NCI-H2081 (cell line): ENCODE measurements at places on chromosomes 12 and 14.
A peak's percentile ranks its signal among the peaks of the same experiment; 100 is the strongest.

DNA sequence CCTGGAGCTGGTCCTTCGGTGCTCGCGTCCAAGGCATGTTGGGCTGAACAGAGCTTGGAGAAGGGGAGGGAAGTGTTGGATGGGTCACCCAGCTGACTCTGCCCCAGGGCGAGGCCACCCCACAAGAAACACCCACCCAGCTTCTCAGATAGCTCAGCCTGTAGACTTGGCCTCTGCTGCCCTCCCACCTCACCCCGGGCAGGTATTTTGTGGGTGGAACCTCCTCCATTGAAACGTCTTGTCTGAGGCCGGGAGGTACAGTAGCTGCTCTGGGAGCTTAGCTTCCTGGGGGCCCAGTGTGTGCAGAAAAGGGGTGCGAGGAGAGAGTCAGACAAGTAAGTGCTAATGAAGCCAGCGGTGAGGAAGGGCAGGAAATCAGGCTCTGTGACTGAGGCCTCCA, 54.8 kb upstream of the TSPAN9 start:
- DNase-seq: no peak

- DNase-seq: no peak
These were observed 17.9 kb downstream of the SERPINA1 start for GRCh38 chr14:94370524-94370910.

DNA sequence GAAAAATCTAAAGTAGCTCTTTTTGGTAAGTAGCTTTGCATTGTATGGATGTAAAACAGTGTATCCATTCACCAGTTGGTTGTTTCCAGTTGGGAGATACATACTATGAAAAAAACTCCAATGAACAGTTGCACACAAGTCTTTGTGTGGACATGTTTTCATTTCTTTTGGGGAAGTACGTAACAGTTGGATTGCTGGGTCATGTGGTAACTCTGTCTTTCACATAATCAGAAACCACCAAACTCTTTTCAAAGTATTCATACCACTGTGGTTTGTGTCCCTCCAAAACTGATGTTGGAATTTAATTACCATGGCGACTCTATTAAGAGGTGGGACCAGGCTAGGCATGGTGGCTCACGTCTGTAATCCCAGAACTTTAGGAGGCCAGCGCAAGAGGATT, 58.9 kb upstream of the RESF1 start:
- no peak for DNase-seq

DNA sequence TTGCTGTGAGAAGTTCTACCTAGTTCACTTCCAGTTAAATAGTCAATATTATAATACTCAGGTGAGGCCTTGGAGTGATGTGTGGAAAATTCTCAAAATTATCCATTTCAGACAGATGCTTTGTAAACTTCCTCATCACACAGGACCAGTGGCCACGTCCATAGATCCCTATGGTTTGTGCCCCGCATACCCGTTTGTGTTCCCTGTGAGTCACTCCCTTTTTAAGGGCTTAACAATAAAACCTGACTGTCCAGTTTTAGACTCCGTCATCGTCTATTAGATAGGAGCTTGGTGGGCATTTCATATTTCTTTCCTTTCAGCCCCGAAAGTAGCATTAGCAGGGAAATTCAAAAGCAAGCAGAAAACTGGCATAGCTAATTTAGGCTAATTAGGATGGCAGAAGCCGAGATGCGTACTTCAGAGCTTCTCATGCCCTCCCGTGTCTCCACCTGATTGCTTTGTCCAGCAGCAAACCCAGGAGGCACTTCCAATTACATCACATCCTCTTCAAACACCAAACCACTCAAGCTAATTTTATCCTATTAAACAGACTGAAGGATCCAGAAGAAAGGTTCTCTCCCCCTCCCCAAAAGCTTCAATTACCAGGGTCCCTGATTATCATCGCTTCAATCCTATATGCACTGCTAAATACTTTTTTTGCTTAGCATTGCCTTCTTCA, 186.6 kb upstream of the OTX2 start:
- DNase-seq: no peak

DNA sequence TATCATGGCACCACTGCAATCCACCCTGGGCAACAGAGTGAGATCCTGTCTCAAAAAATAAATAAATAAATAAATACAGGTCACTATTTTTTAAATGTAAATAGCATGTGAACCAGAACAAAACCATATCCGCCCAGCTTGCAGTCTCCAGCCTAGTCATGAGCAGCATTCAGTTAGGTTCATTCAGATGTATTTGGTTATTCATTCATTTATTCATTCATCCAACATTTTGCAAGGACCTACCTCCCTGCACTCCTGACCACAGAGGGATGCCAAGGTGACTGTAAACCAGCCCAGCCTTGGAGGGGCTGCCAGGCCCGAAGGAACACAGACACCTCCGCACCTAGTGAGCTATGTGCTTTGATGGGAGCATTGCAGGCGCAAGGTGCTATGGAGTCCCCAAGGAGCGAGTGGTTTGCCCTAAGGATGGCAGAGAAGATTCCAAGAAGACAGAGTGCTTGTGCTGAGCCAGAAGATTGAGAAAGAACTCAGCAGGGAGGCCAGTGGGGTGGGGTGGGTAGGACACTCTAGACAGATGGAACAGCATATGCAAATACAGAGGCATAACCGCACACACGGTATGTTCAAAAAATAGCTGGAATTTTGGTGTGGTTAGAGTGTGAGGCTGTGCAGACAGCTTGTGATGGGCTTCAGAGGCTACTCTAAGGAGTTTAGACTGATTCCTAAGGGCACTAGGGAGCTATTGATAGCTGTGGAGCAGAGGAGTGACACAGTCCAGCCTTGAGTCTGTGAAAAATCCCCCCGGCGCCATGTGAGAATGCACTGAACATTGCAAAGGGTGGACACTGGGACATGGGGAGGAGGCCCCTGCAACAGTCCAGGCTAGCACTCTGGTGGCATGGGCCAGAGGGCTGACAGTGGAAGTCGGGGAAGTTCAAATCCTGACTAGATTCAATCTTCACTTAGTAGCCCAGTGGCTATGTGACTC, 11.7 kb downstream of the DTX1 start:
- no peak for DNase-seq

- no peak for DNase-seq
These were observed 642 bp upstream of the PHC1 start for GRCh38 chr12:8913702-8914032.

GRCh38 chr12:120118321-120119061, 1.9 kb upstream of the RAB35 start:
- no peak for DNase-seq

DNA sequence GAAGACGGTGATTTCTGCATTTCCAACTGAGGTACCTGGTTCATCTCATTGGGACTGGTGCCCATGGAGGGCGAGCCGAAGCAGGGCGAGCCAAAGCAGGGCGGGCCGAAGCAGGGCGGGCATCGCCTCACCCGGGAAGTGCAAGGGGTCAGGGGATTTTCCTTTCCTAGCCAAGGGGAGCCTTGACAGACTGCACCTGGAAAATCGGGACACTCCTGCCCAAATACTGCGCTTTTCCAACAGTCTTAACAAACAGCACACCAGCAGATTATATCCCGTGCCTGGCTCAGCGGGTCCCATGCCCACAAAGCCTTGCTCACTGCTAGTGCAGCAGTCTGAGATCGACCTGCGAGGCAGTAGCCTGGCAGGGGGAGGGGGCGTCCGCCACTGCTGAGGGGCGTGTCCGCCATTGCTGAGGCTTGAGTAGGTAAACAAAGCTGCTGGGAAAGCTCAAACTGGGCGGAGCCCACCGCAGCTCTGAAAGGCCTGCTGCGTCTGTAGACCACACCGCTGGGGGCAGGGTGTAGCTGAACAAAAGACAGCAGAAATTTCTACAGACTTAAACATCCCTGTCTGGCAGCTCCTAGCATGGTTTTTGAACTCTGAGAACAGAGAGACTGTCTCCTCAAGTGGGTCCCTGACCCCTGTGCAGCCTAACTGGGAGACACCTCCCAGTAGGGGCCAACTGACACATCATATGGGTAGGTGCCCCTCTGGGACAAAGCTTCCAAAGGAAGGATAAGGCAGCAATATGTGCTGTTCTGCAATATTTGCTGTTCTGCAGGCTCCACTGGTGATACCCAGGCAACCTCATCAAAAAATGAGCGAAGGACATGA, 77.2 kb downstream of the BAZ1A start:
- DNase-seq: peak; percentile 5

GRCh38 chr12:87428701-87429277, 600.4 kb downstream of the C12orf50 start:
- DNase-seq: no peak

DNA sequence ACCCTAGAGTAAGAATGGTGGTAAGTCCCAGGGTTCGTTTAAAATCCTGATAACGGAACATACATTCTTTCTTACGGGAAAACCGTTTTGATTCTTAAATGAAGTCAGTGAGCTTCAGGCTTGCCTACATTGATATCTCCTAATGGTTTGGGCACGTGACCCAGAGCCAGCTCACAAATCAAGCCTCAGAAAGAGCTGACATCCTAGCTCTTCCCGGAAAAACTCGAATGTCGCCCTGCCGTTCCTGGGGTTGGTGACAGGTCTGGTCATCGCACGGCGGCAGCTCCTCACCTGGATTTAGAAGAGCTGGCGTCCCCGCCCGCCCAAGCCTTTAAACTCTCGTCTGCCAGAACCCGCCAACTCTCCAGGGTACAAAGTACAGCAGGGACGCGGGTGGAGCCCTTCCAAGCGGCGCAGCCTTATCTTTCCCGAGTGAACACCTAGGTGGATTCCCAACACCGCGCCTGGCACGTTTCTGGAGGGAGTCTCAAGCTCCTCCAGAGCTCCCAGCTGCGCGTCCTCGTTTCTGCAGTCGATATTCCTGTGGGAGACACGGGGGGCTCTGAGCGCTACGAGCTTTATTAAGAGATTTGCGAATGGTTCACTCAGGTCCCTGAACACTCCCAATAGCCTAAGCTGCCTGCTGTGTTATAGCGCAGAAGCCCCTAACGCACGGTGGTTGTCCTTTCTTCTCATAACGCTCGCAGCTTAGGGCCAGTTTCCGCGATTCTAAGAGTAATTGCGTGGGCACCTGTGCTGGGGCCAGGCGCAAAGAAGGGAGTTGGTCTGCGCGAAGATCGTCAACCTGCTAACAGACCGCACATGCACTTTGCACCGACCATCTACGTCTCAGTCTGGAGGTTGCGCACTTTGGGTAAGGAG, at the start of gene SSTR1:
Gene SSTR1 (plus strand): TSS at position 169 of the 882 bp plus-strand sequence. CDS start 1,486 bp downstream, outside the sequence.
- DNase-seq: no peak

- no peak for DNase-seq
These were observed 3.1 kb downstream of the MCRS1 start for GRCh38 chr12:49564686-49565405.

DNA sequence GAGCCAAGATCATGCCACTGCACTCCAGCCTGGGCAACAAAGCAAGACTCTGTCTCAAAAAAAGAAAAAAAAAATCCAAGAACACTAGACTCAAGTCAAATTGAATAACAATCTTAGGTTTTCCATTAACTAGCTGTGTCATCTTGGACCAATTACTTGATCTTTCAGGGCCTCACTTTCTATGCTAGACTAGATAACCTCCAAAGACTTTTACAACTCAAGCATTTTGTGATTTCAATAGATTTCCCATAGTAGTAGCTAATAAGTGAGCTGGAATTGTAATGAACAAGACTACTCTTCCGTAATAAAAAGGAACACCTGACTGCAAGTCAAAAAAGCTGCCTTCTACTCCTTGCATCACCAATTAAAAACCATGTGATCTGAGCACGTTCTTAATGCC, 127.0 kb upstream of the SSTR1 start:
- DNase-seq: no peak

DNA sequence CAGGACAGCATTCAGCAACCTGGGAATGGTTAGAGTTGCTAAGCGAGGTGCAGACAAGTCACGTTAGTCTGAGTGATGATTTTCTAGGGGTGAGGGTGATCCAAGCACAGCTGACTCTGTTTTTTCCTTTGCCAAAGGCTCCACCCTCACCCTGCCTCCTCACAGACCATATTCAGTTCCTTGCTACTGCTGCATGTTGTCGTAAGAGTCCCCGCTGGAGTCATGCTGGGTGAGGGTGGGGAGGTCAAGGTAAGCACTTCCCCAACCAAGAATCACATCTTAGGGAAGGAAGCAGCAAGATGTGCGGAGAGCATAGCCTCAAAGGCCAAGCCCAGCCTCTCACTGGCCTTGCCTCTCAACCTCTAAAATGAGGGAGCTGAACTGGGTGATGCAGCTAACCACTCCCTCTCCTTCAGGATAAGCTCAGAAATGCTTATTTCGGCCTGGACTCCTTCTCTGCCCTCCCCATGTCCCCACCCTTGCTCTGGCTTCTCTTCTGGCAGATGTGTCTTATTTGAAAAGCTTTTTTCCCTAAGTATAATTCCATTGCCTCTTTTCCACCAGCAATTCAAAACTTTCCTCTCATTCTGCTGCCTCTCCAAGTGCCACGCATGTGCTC, 66.9 kb upstream of the ACTN1 start:
- DNase-seq: no peak

- no peak for DNase-seq
These were observed 52.2 kb upstream of the DIO3 start for GRCh38 chr14:101508948-101509729.

GRCh38 chr12:24991209-24992049, 42.5 kb upstream of the BCAT1 start:
- DNase-seq: peak; percentile 73

DNA sequence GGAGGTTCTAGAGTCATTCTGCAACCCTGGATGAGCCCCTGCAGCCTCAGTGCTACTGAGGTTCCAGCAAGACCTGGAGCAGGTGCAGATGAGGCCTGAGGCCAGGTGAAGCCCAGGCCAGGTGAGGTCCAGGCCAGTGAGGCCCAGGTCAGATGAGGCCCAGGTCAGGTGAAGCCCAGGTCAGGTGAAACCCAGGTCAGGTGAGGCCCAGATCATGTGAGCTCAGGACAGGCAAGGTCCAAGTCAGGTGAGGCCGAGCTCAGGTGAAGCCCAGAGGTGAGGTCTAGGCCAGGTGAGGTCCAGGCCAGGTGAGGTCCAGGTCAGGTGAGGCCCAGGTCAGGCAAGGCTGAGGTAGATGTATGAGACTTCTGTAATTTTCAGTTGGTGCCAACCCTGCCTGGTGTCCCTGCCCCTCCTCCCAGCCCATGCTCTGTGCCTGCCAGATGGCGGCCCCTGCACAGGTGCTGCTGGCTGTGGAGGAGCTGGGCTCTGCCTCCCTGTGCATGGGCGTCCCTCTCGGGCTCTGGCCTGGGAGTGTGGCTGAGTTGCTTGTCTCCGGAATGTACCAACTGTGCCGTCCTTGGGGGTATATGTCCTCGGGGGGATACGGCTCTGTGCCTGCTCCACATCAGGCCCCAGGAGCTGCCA, 388.5 kb downstream of the TMEM121 start:
- no peak for DNase-seq

DNA sequence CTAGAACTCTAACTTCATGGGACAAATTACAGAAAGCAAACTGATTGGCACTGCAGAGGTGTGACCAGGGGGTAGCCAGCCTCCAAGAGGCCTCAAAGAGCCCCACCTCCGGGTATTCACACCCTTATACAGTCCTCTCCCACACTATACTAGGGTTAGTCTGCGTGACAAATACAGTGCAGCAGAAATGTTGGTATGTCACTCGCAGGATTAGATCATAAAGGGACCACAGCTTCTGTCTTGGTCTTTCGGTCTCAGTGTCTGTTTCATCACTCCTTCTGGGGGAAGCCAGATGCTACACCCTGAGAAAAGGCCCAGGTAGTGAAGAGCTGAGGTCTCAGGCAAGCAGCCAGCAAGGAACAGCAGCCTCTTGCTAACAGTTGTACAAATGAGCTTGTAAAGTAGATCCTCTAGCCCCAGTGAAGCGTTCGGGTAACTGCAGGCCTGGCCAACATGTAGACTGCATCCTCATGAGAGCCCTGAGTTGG, 68.9 kb upstream of the SAV1 start:
- no peak for DNase-seq

GRCh38 chr14:74400919-74401503, 25.0 kb downstream of the SYNDIG1L start:
- no peak for DNase-seq

GRCh38 chr12:263574-263973, 938 bp upstream of the SLC6A13 start:
- no peak for DNase-seq

- no peak for DNase-seq
These were observed 76.3 kb downstream of the RIMBP2 start for GRCh38 chr12:130639476-130640424.
